ENCODE measurements at places on chromosomes 4 and X.
A peak's percentile ranks its signal among the peaks of the same experiment; 100 is the strongest.

GRCh38 chr4:158722917-158723793 is at the start of gene PPID:
TSS of gene PPID (minus strand) at chr4:158723396. CDS start at chr4:158723288, 108 bp downstream.
- peak; percentile 91 for DNase-seq

- DNase-seq, result no peak
These were observed 53.2 kb downstream of the DDX60 start for GRCh38 chr4:168265327-168265726.

GRCh38 chr4:21991562-21991961 is 43.0 kb upstream of the KCNIP4 start:
- no peak for DNase-seq

GRCh38 chrX:57134702-57135101 is 2.5 kb downstream of the SPIN2A start:
- no peak for DNase-seq

GRCh38 chr4:10496200-10496599 is 39.0 kb upstream of the ZNF518B start:
- no peak for DNase-seq

DNA sequence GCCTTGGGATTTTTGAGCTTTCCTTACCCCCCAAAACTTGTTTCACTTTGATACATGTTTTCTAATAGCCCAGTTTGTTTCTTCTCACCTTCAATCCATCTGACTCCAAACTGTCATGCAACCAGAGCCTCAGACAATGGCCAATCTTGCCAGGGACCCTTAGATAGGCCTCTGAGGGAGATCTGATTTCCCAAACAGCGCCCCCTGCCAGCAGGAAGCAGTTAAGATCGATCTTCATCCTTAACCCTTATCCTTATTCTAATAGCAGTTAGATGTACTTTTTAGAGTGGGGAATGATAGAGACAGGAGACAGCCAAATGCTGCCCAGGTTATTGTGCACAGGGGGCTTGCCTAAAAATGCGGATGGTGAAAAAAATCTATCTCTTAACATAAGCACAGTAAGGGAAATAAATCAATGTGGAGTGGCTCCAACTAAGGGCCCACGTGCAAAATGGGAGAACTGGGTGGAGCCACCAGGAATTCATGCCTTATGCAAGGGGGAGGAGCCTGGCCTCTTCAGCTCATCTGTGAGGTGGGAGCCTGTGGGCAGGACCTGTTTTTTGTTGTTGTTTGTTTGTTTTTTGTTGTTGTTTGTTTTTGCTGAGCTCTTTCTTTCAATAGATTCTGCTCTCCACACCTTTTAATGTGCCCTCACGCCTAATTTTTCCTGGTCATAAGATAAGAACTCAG is 833.6 kb upstream of the AGA start:
- peak; percentile 3 for DNase-seq

DNA sequence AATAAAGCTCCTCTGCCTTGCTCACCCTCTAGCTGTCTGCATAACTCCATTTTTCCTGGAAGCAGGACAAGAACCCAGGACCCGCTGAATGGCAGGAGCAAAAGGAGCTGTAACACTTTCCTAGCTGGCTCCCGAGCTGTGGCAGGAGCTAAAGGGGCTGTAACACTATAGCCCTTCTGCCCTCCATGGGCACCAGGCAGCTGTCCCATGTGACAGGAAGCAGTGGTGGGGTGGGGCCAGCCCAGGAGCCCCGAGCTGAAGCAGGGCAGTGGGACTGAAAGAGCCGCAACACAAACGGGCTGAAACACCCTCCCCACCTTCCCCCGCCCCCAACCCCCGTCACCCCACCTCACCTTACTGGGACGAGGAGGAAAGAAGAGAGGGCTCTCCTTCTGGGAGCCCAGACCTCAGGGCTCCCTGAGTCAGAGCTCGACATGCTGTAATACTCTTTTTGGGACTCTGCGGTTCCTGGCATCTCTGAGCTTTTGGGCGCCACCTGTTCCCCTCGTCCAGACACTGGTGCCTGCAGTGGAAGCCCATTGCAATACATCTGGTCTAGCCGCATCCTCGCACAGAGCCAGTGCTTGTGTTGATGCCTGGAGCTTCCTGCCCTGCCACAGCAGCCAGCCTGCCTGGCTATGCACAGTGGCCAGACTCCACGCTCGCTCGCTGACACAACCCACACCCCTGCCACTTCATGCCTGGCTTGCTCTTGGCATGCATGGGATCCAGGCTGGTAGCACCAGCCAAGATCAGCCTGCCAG is 39.4 kb downstream of the PPM1K start:
- peak; percentile 47 for DNase-seq

DNA sequence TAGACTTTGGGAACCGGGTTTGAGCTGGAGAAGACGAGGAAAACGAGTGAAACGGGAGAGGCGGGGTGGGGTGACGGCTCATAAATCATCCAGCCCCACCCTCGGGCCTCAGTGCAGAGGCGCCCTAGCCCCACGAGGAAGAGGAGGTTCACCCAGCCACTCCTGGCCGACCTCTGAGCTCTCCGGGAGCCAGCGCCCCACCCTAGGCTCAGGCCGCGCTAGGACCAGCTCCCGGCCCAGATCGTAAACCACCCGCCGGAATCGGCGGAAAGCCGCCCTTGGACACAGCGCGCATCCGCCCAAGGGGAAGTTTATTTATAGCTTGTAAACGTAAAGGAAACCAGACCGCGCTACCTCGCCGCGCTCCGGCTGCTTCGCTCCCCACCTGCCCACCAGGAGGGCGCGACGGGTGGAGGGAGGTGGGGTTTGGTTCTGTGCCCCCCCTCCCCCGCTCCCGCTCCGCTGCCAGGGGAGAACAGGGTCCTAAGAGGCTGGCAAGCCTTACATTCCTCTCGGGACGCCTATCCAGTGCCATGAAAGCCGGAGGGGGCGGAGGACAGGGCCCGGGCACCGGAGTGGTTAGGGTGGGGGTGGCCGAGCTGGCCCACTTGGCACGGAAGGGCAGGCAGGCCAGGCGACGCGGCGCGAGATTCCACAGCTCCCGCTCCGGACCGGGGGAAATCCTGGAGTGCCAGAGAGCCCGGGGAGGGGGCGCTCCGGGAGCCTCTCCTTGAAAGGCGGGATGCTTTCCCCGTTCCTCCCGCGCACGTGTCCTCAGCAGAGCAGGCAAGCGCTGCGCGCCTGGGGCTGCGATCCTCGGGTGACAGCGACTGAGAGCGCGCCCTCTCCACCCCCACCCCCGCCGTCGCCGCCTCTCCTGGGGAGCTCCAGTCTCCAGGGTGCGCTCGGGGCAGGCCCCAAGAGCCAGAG is 84.2 kb downstream of the BCOR start:
- DNase-seq, result peak; percentile 55

DNA sequence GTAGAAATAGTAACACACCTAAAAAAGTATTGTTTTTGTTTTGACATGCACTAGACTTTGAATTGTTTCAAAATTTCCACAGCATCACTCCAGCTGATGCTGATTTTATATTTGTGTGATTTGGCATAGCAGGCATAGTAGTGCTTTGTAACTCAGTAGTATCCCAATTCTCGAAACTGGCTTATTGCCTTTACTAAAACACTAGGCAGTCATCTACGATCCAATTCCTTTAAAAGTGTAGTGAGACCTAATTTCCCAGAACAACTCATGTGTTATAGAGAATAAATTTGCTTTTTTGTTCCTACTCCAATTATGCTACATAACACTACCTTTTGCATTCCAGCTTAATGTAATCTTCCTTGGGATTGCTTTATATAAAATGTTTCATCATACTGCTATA is 797.7 kb downstream of the ADGRL3 start:
- DNase-seq, result no peak

DNA sequence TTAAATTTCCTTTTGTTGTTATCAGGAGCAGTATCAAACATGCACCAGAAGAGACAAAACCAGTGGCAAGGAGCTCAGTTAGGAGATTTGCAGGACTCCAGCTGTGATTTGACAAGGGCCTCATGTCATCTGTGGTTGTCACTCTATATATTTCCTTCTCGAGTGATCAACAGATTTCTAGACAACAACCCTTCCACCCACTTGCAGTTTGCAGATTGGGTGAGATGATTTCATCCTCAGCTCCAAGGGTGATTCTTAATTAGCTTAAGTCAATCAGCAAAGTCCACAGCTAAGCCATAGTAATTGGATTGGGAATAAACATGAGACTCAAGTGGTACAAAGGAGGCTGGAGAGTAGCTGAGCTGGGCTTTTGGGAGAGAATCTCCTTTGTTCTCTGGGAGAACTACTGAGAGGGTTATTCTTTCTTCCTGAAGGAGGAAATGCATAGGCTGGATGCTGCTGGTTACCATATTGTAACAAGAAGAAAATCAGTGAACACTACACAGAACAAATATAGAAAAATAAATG is 192.8 kb downstream of the PPARGC1A start:
- no peak for DNase-seq

- DNase-seq, result no peak
These were observed 36.7 kb upstream of the SORCS2 start for GRCh38 chr4:7155590-7156071.

DNA sequence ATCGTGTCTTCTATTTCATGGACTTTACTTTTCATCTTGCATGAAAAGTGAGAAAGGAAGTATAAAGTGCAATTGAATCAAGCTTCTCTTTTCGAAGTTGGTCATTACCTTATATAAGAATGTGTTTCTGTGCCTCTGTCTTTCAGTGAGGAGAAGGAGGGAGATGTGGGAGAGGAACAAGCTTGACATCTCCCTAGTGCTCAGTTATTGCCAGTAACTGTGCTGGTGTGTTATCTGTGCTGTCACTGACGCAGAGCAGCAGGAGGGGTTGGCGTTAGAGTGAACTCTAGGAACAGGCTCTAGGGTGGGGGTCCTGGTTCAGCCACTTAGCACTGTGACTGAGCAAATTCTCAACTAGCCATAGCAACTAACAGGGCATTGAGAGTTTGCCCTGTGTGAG is 34.0 kb upstream of the TBC1D9 start:
- no peak for DNase-seq

DNA sequence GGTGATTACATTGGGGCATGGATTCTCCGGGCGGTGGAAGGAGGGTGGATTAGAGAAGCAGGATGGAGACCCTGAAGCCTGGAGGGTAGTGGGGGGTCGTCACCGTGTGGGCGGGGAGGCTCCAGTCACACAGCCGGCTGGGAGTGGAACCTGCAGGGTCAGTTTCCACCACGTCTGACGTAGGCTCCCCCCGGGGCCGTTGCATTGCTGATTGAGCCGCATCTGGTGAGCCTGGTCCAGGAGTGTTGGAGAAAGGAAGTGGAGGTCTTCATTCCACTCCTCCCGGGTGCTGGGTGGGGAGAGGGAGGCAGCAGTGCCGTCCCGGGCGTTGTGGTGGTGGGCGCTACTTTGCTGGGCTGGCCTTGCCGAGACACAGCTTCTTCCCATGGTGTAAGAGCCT is 28.1 kb downstream of the TBC1D14 start:
- no peak for DNase-seq

DNA sequence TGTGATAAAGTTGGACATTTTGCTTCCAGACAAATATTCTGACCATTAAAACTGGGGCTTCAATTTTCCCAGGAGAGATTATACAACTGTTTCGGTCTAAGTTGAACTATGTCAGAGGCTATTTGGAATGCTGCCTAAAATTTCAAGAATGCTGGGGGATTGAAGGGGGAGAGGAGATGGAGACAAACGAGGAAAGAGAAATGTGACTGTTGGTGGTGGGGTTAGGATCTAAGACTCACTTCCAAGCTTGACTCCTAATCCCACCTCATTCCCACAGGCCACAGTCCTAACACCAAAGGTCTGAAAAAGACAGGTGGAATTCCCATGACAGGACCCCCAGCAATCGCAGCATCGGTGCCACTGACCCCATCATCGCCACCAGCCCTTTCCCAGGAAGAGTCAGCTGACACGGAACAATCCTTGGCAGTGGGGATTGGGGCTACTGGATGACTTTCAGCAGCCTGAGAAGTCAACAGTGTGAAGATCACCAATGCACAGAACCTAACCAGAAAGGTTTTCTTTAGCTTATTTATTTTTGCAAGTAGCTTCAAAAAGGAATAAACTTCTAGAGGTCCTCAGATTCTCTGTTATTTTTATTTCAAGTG is 74.0 kb upstream of the PRSS48 start:
- no peak for DNase-seq

- DNase-seq, result no peak
These were observed 1.1 kb upstream of the KLHL13 start for GRCh38 chrX:118117741-118118140.

DNA sequence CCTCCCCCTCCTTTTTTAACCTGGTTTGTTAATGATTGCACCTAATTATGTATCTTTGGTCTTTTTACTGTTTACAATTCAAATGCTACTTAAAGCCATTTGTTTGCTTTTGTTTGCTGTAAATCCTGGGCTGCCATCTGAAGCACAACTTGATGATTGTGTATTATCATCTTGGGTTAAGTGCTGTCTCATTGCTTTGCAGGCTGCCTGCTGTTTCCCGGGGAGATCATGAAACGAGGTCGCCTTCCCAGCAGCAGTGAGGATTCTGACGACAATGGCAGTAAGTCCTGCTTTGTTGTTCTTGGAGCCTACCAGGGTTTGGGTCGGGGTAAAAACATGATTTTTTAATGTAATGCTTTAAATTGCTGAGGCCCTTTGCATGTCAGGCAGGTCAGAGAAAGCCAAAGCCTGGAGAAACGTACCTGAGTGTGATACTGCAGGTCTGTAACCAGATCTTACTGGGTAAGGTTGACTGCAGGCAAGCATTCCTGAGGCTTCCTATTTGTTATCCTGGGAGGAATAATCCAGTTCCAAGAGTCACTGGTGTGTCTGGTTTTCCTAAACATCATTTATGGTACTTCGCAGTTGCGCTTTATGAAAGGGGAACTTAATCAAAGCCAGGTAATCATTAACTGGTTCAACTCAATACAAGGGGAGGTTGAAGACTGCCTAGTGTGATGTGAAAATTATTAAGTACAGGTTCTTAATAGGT is 22.2 kb downstream of the JADE1 start:
- DNase-seq, result no peak

DNA sequence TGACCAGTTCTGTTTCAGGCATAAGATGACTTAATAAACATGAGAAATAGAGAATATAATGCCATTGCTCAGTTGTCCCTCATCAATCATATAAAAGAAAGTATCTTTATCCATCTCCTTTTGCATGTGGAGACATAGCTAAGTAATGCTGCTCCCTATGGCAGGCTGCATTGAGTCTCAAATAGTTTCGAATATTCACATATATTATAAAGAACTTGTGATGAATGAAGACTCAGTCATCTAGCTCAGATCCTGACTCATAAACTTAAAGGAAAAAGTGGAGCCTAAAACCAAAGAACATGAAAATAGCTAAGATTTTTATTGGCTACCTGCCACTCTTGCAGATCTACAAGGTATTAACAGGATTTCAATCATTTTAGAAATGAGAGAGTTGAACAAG is 11.7 kb upstream of the TLL1 start:
- no peak for DNase-seq

DNA sequence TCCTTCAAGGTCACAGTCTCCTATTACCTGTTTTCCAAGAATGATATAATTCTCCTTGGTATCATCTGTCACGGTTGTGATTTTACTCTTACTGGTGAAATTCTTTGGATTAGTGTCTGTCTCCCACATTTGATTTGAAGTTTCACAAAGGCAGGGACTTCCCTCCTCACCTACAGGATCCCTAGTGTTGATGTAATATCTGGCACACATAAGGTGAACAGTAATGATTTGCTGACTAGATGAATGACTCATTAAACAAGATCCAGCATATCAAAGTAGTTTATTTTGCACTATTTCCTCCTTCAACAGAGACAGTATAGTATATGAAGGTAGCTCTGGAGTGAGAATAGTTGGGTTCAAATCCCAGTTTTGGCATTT is 135.3 kb upstream of the IL1RAPL2 start:
- DNase-seq, result no peak

GRCh38 chr4:7524064-7524682 is 89.4 kb upstream of the PSAPL1 start:
- DNase-seq, result no peak

GRCh38 chrX:34503119-34503518 is 154.0 kb downstream of the TMEM47 start:
- DNase-seq, result no peak

GRCh38 chrX:10288373-10288975 is 131.7 kb downstream of the CLCN4 start:
- DNase-seq, result no peak

Data from stimulated activated CD4-positive, alpha-beta T cell treated with anti-CD3 and anti-CD28 coated beads, Interleukin-15, amount 100 ng/mL, for 24 hours (primary cell).